ENCODE measurements at places on chromosomes 12 and 14. TPM values are rescaled to one million over a fixed set of nuclear protein-coding genes. Genes with fewer than 3 reads are reported as not detected.

The SPTB gene
- total RNA-seq = 2.1 TPM

The SLC6A15 gene
- total RNA-seq = 96.3 TPM

DNA sequence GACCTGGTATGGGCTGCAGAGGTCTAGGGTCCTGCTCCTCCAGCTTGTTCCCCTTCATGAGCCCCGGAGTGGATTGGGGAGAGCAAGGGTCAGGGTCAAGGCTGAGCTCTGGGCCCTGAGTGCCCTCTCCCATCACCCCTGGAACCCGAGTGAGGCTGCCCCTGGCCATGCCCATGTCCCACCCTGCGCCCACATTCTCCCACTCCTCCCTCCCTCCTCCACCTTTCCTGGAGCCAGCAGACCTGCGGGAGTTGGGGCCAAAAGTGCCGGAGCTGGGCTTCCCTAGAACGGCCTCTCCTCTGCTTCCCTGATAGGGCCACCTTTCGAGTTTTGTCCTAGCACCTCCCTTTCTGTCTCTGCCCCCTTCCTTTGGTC is 590 bp downstream of the SCNN1A start:
- DNase-seq = no peak

GRCh38 chr14:55621391-55621790 is 41.4 kb downstream of the KTN1 start:
- no peak for DNase-seq

DNA sequence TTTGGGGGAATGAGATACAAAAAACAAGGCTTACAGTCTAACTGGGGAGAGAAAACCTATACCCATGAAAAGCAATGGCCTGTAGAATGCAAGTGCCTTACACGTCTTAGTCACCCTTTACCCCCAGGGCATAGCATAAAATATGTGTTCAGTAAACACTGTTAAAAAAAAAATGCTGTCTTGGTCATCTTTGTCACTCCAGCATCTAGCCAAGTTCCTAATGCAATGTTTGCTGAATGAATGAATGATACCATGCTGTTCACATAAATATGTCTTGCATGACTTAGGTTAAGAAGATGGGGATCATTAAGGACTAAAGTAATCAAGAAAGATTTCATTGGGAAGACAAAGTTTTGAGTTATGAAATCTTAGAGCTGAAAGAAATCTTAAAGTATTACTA is 38.5 kb downstream of the PPP2R5E start:
- peak; percentile 72 for DNase-seq

DNA sequence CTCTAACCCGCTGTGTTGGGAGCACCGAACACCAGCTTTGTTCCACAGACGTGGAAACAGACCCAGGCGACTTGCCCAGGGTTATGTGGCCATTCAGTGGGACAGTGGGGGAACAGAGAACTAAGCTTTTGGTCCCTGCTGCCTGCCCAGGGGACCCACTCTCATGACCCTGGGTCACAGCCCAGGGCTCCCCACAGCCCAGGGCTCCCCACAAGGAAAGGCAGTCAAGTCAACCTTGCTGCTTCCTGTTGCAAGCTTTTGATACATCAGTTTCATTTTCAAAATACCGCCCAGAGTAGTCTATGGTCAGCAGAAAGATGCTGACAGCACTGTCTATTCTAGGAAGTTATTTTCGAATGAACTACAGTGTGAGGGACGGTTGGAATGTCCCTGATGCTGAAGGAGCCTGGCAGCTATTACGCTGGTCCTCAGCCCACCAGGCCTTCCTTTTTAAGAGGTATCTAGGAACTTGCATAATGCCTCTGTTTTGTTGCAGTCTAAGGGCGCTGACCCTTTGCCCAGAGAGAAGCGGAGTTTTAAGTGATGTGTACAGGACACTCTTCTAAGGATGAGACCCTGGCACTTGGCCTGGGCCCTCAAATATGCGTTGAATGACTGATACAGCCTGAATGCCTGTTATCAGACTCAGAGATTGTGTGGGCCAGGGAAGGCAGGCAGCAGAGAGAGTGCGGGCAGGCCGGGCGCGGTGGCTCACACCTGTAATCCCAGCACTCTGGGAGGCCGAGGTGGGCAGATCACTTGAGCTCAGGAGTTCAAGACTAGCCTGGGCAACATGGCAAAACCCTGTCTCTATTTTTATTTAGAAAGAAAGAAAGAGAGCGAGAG is 12.6 kb upstream of the TTC7B start:
- DNase-seq = no peak

DNA sequence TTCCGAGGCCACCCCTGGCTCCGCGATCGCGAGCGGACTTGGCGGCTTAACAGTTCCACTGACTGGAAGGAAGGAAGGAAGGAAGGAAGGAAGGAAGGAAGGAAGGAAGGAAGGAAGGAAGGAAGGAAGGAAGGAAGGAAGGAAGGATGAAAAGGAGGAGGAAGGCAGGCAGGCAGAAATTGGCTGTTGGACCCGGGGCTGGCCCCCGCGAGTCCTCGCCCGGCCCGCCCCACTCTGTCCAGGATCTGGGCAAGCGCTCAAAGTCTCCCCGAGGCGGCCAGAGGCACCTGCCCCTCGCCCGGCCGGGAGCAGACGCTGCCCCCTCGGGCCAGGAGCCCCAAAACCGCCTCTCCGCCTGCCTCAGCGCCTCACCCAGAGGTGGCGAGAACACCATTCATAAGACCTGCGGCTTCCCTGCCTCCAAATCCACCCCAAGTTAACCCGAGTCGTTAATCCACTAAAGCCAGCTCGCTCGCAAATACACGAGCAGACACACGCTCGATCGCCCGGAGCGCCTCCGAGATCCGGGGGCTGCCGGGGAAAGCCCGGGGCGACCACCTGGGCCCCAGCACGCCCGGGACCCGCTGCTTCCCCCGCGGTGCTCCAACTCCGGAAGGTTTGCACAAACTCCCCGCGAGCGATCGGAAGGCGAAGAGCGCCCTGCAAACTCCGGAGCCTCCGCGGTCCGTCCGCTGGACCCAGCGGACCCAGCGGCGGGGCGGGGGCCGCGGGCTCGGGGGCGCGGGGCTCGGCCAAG is 844 bp downstream of the DPF3 start:
- DNase-seq = peak; percentile 13

The RNASE7 gene
- total RNA-seq = 11.8 TPM

The KITLG gene
- 4.8 TPM for total RNA-seq

GRCh38 chr14:23160924-23161522 is 22.4 kb downstream of the SLC7A8 start:
- peak; percentile 82 for DNase-seq

- no peak for DNase-seq
Measured at GRCh38 chr14:49493557-49493956, 92.6 kb downstream of the RPS29 start.

DNA sequence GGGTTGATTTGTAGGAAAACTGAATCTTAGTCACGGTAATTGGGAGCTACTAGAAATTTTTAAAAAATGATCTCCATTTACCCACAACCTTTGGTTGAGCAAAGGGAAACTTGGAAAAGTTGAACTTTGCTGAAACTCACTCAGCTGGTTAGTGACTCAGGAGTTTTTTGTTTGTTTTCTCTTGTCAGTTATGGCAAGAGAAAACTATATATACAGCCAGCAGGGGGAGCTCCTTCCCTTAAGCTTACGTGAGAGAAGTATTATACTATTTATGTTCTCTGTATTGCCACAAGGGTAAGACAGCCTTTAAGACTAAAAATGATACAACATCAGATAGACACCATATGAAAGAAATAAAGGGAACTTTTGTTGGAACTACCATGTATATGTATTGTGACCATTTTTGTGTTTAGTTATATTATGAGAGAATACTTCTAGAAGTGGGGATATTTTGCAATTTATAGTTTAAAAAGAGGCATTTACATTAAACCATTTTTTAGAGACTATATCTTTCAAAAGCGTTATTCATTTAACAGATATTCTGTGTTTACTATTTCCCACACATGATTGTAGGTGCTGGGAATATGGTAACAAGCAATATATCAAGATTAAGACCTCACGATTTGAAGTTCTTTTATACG is 28.1 kb upstream of the TBC1D30 start:
- DNase-seq = peak; percentile 92

GRCh38 chr12:88896958-88897357 is 316.7 kb upstream of the KITLG start:
- DNase-seq = no peak

DNA sequence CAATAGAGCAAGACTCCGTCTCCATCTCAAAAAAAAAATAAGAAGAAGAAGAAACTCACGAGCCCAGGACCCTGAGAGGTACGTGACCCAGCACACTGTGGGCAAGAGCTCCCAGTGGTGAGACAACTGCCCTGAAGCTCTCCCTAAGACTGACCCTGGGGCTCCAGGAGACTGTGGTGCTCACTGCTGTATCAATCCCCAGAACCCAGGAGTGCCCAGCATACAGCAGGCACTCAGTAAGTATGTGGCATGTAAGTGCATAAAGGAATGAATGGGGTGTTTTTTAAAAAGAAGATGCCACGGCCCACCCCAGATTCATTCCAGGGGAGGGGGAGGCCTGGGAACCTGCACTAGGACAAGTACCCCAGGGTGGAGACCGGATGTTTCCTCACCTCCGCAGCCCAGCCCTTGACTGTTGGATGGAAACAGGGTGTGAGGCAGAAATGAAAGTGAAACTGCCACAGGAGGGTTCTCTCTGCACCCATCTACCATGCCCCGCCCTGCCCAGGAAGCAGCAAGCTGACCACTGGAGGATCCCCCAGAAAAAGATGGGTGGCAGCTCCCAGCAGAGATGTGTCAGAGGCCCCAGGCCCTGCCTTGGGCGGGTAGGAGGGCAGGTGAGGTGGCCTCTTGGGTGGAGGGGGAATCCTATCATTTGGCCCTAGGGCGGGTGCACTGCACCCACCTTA is 12.2 kb downstream of the ITPK1 start:
- DNase-seq = peak; percentile 74

- DNase-seq = peak; percentile 69
Measured at GRCh38 chr12:99043319-99043914, 398.3 kb downstream of the APAF1 start.

- no peak for DNase-seq
Measured at GRCh38 chr12:80802652-80803400, 86.1 kb downstream of the MYF5 start.
